ENCODE measurements at places on chromosomes 16 and 17.

- no peak for DNase-seq
Measured at GRCh38 chr17:35713069-35713728, 18.2 kb upstream of the RASL10B start.

DNA sequence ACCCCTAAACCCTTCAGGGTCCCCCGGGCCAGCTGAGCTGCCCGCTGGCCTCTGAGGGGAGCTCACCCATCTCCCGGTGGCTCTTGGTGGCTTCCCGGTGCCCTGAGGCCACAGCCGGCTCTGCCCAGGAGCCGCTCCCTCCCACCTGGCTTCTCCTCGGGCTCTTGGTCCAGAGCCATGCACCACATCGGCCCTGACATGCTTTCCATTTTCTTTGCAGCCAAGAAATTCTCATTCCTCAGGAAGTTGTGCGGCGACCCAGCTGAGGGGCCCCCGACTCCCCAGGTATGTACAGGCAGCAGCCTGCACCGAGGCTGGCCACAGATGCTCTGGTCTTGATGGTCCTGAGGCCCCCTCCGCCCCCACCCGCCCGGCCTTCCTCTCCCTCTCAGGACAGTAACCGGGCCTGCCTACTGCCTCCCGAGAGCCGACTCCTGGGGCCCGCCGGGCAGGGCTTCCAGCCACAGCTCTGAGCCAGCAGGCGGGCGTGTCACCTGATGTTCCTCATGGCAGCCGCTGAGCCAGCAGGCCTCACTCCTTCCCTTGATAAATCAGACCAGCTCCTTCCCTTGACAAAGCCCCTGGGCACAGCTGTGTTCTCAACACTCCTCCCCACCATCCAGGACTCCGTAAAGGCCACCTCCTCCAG is 28.4 kb upstream of the ZFPM1 start:
- DNase-seq: no peak

- peak; percentile 70 for DNase-seq
Measured at GRCh38 chr17:42608305-42609181, 631 bp downstream of the RETREG3 start.

DNA sequence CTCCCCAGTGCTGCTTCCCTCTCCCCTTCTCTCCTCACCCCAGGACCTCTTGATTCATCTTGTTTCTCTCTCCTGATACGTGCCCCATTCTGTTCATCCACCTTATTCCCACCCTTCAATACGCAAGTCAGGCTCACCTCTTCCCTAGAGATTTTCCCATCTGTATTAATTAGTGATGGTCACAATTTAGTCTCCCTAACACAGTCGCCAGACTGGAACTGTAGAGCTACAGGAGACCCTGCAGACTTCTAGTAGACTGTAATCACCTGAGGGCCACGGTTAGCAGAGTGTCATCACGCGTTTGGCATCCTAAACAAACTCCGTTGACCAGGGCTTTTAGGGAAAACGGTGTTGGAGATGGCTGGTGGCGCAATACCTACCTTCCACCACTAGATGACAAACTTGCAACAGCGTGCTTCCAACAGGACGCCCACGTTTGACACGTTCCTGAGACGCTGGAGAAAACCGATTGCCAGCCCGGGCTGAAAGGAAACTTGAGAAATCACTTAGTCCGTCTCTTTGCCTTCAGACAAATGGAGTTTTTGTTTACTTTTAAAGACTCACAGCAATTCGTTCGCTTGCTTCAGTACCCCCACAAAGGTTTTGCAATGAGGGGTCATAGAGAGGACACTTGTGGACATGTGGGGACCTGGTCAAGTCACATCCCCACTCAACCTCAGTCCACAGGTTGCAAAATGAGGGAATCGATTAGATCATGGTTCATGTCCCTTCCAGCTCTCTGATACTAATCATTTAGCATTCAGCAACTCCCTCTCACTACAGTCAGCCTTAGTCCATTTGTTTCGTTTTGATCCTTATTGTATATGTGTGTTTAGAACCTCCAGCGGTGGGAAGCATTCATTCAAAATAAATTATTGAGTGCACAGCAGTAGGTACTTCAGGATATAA is 20.6 kb downstream of the MYL4 start:
- DNase-seq: peak; percentile 77
